ENCODE measurements at places on chromosomes 5 and 9. TPM values are rescaled to one million over a fixed set of nuclear protein-coding genes. Genes with fewer than 3 reads are reported as not detected.

The HTR4 gene
- total RNA-seq, result not detected

The WNK2 gene
- not detected for total RNA-seq

The RANBP17 gene
- 5.5 TPM for total RNA-seq

The FUT7 gene
- not detected for total RNA-seq

The CDKN2A gene
- 5.4 TPM for total RNA-seq

The FAM78A gene
- 5.3 TPM for total RNA-seq

The ADGRV1 gene
- under 0.01 TPM for total RNA-seq

The INSL4 gene
- not detected for total RNA-seq

The CNTLN gene
- total RNA-seq, result 6.6 TPM

The AGXT2 gene
- total RNA-seq, result not detected

The TPPP gene
- total RNA-seq, result 0.19 TPM

The SLC36A2 gene
- total RNA-seq, result not detected

Measured in bladder microvascular endothelial cell (primary cell).